GM12865 (cell line): ENCODE measurements at places on chromosomes 12 and 14.

DNA sequence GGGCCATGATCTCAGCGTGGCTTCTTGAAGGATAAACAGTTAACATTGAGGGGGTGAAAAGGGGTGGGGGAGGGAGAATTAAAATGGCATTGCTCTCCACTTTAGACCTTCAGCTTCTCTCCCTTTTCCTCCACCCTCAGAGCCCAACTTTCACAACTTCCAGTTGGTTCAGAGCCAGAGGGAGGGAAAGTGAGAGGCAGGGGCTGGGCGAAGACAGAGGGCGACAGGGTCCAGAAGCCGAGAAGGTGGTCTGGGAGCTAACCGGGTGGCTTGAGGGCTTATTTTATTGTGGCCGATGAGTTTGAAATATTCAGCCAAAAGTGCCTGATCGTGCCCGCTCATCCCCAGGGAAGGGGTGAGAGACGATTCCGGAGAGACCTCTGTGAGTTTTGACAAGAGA lies 4.1 kb downstream of the BMP4 start:
- DNase-seq: no peak

DNA sequence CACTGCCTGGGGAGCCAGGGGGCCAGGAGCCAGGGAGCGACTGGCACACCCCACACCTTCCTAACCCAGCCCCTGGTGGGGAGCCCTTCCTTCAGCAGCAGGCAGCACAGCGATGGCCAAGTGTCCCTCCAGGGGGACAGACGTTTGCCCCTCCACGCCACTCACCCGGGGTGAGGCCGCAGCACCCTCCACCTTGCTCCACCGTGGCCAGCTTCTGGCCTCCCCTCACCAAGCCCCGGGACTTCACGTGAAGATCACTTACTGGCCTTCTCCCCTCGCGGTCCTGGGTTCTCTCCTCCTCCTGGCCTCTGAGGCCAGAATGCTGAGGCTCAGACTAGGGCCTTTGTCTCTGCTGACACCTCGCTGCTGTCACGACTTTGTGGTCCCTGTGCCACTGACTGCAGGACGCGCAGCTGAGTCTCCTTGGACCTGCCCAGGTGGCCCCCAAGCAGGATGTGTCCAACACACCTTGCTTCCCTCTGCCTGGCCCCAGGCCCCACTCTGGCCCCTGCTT lies 3.5 kb upstream of the ASPG start:
- DNase-seq: no peak

- no peak for DNase-seq
Observed at GRCh38 chr14:105887692-105888091, 361.3 kb downstream of the TMEM121 start.

- DNase-seq: no peak
Observed at GRCh38 chr12:128313931-128314330, 47.0 kb downstream of the TMEM132C start.

- DNase-seq: no peak
Observed at GRCh38 chr14:20802341-20803084, at the start of gene RNASE1. RNASE1 (minus strand) TSS chr14:20802844; CDS start chr14:20802068, 776 bp downstream.

DNA sequence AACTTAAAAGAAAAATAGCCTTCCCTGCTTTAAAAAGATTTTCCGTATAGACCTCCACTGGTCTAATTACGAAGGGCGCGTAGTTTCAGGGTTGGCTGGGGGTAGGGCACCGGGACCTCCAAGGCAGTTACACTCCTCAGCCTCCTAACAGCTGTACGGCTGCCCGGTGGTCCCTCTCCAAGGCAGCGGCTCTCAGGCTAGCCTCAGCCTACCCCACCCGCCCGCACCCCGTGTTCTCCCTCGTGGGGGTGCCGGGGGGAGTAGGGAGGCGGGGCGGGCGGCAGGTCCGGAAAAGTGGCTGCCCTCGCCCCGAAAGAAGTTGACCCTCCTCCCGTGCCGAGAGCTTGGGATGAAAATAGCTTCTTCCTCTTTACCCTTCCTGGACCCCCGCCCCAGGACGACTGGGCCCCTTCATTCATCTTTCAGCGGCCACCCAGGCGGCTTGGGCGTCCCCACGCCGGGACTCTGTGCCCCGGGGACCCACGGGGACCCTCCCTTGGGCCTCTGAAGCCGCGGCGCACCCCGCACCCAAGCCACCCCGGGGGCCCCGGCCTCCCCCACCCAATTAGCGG lies 991 bp upstream of the RCOR1 start:
- peak; percentile 44 for DNase-seq

DNA sequence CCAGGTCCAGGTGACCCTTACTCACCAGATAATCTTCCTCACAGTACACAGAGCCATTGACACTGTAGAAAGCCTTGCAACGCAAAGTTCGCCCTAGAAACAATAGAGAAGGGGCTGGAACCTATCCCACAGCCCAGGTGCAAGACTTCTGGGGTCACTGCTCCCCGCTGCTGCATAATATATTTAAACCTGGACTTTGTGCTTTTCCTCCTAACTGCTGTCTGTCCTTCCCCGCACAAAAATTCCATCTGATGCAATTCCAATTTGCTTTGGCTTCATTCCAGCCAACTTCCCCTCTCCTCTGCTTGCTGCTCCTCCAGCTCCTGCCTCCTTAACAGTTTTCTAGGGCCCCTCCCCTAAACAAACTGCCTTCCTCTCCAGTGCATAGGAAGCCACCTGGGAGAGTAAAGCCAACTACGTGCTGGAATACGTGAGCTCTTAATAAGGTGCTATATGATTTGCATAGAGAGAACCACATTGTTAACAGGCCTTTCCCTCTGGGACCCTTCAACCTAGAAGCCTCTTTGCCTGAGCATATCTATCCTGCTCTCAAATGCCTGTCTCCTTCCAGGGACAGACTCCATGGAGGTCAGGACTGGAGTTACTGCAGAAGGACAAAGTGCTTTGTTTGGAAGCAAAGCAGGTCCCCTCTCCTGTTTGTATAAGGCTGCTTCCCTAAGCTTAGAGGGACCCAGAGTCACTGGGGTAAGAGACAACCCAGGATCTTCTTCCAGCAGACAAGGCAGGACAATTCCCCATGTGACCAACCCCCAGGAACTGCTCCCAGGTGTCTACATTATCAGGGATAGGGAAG lies 5.5 kb downstream of the AJUBA start:
- DNase-seq: no peak

DNA sequence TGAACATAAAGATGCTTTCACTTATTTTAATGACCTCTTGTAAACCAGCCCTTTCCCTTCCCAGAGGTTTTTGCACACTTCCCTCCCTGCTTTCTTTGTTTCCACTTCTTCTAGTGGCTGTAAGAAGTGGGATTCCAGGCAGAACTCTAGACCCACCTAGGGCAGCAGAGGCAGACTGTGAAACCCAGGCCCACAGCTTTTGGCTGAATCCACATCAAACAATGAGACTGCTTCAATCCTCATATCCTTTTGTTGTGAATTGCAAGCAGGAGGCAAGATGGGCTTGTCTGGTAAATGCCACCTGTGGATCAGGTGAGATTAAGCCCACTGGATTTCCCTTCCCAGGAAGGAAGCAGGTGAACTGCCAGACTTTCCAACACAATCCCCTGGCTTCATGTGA lies 12.8 kb downstream of the CCDC177 start:
- no peak for DNase-seq

GRCh38 chr14:54639611-54640010 lies 72.7 kb downstream of the SAMD4A start:
- no peak for DNase-seq

DNA sequence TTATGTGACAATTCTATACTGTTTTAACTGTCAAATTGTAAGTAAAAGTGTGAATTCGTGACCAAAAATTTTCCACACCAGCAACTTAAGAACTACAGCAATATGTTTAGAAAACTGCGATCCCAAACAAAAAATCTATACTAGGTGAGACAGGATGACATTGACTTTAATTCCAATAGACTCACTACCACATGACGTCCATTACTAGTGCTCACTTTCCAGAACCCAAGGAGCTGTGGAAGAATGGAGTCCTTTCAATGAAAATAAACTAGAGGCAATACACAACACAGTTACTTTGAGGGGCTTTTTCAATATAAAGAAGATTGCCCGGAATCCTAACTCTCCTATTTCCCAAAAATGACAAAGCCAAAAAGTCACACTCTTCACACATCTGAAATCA lies 1.4 kb downstream of the EPS8 start:
- no peak for DNase-seq

GRCh38 chr14:51616256-51616655 lies 35.5 kb upstream of the FRMD6 start:
- no peak for DNase-seq

- no peak for DNase-seq
Observed at GRCh38 chr12:29957835-29958234, 174.1 kb upstream of the TMTC1 start.

- DNase-seq: no peak
Observed at GRCh38 chr14:100165376-100165775, 5.9 kb upstream of the DEGS2 start.

DNA sequence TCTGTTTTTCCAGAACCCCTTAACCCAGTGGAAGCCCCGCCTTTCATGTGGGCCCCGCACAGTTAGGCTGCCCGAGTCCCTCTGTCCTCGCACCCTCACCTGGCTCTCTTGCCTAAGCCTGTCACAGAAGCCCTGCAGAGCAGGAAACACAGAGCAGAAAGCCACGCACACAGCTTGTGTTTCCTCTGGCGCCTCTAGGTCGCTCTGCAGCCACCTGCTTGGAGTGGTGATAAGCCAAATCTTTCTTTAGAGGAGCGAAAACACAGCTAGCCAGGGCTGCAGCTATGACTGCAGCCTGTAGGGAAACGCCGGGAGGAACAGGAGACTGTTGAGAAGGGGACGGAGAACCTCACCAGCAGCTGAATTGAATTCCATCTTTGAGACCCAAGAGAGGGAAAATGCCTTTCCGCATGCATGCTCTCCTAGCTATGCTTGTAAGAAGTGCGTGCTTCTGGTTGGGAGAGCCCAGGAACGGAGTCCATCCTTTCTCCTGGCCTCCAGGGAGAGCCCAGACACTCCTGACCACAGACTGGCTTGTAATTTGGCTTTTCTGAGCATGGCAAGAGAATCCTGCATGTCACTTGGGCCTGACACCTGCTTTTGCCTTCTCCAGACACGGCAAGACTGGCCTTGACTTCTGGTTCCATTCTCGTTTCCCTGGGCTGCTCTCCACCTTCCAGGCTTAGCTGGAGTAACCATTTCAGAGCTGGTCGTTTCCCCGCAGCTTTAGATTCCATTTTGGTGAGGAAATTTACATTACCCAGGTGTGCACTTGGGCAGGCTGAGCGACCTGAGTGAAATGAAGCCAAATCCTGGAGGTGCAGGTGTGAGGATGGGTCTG lies 301.6 kb downstream of the CACNA1C start:
- DNase-seq: peak; percentile 34

- DNase-seq: no peak
Observed at GRCh38 chr12:2677142-2677880, 117.5 kb upstream of the FKBP4 start.

DNA sequence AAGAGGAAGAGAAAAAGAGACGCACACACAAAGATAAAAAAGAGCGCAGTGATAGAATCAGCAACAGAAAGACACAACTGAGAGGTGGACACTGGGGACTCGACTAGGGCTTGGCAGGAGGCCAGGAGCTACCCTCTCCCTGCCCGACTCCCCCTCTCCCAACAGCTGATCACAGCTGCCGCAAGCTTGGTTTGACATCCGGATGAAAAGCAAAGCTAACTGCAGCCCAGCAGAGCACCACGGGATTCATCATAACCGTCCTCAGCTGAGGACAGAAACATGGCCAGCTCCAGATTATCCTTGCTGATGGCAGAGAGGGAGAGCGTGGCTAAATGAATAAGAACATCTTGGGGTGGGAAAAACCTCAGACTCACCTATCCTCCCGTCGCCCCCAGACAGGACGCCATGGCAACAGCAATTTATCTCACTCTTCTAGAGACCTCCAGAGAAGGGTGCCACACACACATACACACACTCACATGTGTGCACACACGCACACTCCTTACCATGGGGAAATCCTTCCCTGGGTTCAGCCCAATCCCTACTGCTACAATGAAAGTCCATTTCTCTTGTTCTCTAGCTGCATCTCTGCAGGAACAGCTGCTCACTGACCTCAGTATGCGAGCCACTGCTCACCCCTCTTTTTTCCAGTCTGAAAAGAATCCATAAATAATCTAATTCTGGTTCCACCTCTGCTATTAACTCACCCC lies 135.3 kb downstream of the NTF3 start:
- DNase-seq: no peak

GRCh38 chr12:74408601-74409166 lies 129.0 kb upstream of the ATXN7L3B start:
- DNase-seq: no peak

DNA sequence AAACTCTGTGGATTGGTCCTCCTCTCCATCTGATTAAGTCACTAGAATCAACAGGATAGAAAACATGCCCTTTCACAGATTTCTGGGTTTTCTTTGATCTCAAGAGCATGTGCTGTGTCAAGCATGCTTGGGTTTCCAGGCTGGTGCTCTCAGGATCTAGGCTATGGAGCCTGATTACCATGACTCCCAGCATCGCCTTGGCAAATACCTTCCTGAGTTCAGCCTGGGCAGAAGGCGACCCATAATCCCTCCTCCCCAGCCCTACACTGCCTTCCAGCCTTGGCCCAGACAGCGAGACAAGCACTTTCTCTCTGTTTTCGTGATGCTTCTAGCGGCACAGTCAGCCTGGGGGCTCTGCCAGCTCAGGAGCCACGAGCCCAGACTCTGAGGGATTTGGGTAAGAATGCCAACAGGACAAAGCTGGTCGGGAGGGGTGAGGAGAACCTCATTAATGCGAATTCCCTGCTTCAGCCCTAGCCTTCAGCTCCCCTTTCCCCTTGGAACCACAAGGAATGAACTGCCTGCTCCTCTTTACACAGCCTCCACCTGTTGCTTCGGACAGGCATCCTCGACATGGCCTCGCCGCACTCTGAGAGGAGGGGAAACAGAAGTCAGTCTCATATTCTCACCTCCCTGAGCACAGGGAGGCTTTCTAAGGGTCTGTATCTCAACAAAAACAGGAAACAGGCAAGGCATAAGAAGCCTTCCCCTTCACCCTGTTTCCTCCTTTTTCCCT lies 227.1 kb downstream of the MSRB3 start:
- DNase-seq: no peak

- DNase-seq: no peak
Observed at GRCh38 chr14:54697001-54697400, 130.1 kb downstream of the SAMD4A start.

- DNase-seq: no peak
Observed at GRCh38 chr14:48731260-48731659, 854.9 kb downstream of the RPS29 start.

GRCh38 chr12:121804417-121805111 lies 755 bp downstream of the SETD1B start:
- peak; percentile 57 for DNase-seq

GRCh38 chr12:70353780-70354660 lies 12.1 kb upstream of the KCNMB4 start:
- DNase-seq: no peak

- no peak for DNase-seq
Observed at GRCh38 chr14:93094121-93094918, 21.4 kb downstream of the ITPK1 start.

GRCh38 chr14:80956922-80957321 lies 1.5 kb downstream of the TSHR start:
- no peak for DNase-seq

- DNase-seq: no peak
Observed at GRCh38 chr12:114895827-114896226, 211.9 kb upstream of the TBX3 start.
